T-helper 1 cell (primary cell): ENCODE measurements at places on chromosomes 3 and 15.

GRCh38 chr15:67512140-67512539, 8.8 kb upstream of the C15orf61 start:
- no peak for DNase-seq

GRCh38 chr3:146134348-146135117, 26.5 kb downstream of the PLOD2 start:
- DNase-seq = no peak

DNA sequence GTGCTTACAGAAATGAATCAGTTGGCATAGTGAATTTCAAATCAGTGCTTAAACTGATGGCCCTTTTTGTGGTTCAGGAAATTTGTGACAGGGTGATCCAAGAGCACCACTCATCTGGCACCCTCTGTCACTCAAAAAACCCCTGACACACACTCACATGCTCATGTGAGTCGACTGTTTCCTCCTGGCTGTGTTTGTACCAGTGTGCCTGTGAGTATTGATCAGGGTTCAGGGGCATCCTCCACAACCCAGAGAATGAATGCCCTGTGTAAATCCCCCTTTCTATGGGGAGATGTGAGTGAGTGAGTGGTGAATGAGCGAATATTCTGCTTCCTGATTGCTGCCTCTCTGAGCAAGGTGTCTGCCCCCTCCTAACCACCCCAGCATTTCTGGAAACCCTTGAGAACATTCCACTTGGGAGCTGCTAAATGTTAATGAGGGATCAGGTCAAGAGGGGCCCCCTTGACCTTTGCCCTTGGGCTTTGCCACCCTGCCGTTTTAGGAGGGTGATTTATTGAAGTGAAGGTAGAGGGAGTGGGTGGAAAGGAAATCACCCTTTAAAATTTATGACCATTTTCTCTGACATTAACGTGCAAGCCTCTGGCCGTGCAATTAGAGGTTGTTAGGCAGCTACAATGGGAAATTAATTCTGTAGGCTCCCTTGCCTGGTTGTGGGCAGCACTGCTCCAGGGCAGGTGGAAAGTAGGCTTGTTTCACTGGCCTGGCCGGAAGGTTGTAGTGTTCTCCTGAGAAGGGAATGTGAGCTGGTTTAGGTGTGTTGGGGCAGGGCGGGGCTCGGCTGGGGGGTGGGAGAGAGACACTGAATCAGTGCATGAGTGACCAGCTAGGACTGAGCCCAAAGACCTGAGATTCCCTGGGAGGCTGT, 87.2 kb downstream of the SLCO3A1 start:
- DNase-seq = no peak

DNA sequence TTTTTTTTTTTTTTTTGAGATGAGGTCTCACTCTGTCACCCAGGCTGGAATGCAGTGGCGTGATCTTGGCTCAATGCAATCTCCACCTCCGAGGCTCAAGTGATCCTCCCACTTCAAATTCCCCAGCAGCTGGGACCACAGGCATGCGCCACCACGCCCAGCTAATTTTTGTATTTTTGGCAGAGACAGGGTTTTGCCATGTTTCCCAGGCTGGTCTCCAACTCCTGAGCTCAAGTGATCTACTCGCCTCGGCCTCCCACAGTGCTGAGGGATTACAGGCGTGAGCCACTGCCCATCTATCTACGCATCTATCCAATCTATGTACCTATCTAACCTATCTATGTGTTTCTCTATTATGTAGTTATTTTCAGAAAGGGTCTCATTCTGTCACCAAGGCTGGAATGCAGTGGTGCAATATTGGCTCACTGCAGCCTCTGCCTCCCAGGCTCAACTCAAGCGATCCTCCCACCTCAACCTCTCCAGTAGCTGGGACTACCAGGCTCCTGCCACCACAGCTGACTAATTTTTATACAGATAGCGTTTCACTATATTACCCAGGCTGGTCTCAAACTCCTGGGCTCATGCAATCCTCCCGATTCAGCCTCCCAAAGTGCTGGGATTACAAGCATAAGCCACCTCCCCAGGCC, 20.2 kb upstream of the GPX1 start:
- no peak for DNase-seq

DNA sequence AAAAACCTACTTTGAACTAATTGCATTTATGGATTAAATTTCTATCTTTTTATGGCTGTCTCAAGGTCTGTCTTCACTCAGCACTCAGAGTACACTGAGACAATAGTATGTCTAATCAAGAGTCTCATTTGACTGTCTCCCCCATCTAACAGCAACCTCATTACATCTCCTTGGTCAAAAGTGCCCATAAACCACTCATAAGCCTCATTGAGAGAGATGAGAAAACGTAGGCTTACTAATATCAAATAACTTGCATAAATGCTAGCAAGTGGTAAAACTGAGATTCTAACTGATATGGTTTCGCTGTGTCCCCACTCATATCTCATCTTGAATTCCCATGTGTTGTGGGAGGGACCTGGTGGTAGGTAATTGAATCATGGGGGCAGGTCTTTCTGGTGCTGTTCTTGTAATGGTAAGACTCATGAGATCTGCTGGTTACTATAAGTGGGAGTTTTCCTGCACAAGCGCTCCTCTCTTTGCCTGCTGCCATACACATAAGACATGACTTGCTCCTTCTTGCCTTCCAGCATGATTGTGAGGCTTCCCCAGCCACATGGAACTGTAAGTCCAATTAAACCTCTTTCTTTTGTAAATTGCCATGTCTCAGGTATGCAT, 113.9 kb downstream of the TFDP2 start:
- DNase-seq = no peak

DNA sequence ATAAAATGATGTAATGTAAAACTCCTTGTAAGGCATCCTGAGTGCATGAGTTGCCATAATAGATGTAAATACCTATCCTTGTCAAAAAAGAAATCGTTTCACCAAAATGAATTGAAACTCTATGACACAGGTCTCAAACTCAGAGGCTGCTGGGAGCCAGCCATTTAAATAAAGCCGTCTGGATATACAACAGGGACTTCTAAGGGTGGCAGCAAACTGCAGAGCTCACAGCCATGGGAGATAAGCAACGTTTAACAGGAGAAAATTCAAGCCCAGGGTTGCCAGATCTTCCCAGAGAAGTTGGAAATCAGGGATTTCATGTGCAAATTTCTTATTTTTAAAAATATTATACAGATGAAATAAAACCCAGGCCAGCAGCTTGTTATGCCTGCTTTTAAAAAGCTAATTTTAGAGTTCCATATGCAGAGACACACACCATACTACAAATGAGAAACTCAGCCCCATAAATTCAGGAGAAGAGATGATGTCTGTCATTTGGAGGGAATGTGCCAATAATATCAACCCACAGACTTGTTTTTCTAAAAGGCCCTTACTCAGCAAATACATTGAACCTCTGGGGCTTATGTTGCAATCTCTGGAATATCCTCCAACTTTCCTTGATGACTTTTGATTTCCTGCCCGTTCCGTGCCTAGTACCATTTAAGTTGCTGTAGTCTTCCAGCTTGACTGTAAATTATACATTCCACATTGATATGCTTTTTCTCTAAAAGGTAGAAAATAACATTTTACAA, 75.6 kb downstream of the AQP9 start:
- no peak for DNase-seq

DNA sequence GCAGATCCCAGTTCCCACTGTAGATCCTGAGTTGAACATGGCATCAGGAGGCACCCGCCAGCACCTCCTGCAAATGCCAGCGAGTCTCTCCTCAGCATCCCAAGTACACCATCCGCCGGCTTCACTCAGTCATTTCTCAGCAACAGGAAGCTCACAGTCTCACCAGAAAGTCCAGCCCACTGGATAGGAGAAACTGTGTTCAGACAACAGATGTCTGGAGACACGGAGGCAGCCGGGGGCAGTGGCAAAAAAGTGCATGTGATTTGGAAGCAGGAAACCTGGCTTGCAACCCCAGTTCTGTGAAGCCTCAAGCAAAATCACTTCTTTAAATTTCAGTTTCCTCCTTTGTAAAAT, 68.7 kb downstream of the SRGAP3 start:
- peak; percentile 23 for DNase-seq

GRCh38 chr15:84598250-84598649, 2.6 kb upstream of the ZSCAN2 start:
- DNase-seq = no peak

- DNase-seq = no peak
These were observed 35.6 kb upstream of the FILIP1L start for GRCh38 chr3:100149713-100150415.

- DNase-seq = no peak
These were observed 359.7 kb downstream of the FGF12 start for GRCh38 chr3:192367616-192368015.

DNA sequence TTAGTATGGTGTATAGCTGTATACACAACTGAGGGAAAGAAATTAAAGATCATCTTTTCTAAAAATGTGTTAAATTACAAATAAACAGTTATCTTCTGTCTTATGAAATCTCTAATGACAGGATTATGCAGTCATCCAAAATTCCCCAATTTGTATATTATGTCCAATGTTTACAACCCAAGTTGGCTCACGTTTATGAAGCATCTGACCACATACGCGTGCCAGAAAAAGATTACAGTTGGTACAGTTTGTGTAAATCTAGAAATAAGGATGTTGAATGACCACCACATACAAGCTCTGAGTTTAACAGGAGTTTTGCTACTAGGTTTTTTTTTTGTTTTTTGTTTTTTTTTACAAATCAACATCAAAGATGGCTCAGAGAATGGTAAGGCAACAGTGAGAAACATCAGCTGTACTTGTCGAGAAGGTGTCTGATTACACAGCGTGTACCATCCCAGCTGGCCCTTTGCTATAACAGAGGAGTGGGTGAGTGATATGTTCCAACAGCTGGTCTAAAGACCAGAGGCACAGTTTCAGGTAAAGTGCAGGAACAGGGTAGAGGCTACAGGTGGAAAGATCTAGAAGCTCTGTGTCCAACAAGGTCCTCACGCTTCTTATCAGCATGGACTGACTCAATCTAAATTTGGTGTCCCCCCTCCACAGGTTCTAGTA, 47.1 kb downstream of the USF3 start:
- no peak for DNase-seq

- DNase-seq = no peak
These were observed 7.3 kb upstream of the TRPM1 start for GRCh38 chr15:31108836-31109235.

DNA sequence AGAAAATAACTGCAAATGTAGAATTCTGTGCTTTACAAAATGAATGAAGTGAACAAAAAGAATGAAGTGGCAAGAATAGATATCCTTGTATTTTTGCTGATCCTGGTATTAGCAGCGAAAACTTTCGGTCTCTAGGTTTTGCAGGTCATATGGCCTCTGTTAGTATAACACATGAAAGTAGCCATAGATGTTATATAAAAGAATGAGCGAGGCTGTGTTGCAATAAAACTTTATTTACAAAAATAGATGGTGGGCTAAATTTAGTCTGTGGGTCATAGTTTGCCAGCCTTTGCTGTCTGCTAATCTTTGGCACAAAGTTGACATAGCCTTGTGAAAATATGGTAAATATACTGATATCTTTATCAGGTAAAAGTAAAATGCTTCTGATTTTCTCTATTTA, 35.2 kb downstream of the SEC22A start:
- no peak for DNase-seq

- DNase-seq = no peak
These were observed 3.3 kb upstream of the PSMD2 start for GRCh38 chr3:184295771-184296170.

GRCh38 chr3:38782148-38782547, 33.9 kb downstream of the SCN10A start:
- no peak for DNase-seq

DNA sequence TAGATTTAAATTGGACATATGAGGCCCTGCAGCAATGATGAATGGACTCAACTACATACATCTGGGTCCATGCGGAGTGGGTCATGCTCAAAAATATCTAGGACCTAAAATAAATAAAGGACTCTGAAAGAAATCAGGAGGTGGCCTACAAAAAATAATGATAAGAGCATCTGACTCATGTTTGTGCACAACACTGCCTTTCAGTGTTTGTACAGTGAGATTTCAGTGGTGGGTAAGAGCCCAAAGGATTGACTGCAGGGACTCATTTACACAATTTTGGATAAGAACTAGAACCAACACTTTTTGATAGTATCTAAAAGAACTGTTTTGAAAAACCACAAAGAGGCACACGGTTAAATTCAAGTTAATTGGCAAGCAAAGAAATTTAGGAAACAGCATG, 285.5 kb downstream of the SLC9A9 start:
- DNase-seq = no peak

DNA sequence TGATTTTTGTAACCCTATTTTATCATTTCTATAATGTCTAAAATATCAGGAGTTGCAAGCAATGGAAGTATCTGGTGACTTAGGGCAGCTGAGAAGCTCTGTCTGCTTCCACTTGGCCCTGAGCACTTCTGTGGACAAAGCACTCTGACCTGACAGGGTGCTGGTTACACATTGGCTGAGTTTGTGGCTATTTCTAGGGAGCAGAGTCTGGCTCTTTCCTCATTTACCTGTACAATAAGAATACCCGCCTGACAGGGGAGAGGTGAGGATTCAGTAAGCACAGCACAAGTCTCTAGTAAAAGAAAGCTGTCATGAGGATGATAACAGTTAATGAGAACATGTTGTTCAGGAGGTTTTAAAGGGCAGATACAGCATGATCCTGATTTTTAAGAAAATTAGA, 33.3 kb upstream of the SPESP1 start:
- DNase-seq = no peak

DNA sequence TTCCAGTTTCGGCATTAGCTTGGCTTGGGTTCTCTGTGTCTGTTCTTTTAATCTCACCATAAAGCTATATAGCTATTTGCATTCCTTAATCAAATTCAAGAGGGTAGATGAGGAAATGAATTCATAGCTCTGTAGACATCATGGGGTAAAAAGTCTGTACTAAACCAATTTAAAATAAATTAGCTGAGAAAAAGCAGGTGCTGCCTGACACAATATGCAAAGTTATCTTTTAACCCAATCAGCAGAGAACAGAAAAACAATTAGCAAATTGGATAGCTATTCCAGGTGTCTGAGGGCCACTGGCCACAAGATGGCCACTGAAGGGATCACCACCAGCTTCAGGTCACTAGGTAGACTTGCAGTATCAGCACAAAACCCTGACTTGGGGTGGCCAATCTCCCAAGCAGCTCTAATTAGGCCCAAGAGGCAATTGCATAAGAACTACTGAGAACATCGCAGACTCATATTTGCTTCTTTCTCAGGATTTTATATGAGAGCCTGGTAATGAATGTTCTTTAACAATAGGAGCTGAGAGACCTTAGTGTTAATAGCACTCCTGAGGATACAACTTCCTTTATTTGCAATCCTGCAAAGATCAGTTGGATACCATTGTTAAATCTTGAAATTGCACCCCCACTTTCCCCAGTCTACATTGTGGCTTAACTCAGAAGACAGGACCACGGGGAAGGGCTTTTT, 494.3 kb downstream of the PDCD6IP start:
- no peak for DNase-seq
